ENCODE measurements at places on chromosomes 3 and 15. TPM values are rescaled to one million over a fixed set of nuclear protein-coding genes. Genes with fewer than 3 reads are reported as not detected.

Gene RBP2
- not detected for total RNA-seq

Gene CD200
- total RNA-seq = 0.44 TPM

Gene ONECUT1
- not detected for total RNA-seq

Gene THBS1
- 393 TPM for total RNA-seq

Gene CYP11A1
- total RNA-seq = not detected

GRCh38 chr3:165463531-165463930 lies 267.3 kb upstream of the SLITRK3 start:
- H3K36me3 ChIP-seq = no peaks in the 10 kb centered on the region
- H3K27ac ChIP-seq = no peak overlapping the region
- DNase-seq = no peak
- no peaks in the 10 kb centered on the region for H3K4me1 ChIP-seq

DNA sequence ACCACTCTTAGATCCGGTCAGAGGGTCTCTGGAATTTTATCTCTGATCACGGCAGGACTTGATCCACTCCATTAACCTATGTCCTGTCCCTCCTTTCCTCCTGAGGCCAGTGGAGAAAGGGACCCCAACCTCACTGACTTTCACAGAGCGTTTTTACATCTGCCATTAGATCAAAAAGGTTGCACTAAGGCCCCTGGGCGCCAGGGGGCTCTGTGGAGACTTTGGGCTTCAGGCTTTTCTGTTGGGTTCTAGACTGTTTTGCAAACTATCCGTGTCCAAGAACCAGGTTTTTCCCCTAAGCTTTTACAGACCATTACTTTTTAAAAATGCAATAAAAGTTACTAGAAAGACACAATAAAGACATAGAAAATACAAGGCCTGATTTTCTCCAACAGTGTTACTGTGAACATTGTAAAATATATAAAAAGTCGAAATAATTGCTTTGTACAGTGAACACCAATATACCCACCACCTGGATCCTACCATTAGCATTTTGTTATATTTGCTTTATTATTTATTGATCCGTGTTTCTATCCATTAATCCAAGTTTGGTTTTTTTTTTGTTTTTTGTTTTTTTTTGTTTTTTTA lies 159.7 kb downstream of the POLR2M start:
- H3K27ac ChIP-seq = no peak overlapping the region
- H3K27me3 ChIP-seq = no peaks in the 10 kb centered on the region
- no peaks in the 10 kb centered on the region for H3K36me3 ChIP-seq
- no peak overlapping the region for H3K4me3 ChIP-seq
- H3K4me1 ChIP-seq = peaks cover 7% of the 10 kb centered on the region

DNA sequence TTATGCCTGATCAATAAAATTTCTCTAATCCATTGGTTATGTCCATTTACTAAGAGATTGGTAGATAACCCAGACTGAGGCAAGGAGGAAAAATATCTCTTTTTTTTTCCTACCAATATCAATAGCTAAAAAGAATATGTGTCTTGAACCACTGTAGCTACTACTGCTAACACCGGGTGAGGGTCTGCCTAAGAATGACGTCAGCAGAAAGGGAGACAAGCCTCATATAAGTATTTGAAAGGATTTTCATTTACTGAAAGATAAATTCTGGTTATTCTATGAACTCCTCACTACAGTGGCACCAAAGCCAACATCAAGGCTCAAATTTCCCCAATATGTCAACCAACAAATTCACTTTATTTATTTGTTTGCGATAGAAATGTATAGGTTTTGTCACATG lies 389.0 kb upstream of the ALCAM start:
- no peak overlapping the region for H3K27ac ChIP-seq
- no peaks in the 10 kb centered on the region for H3K36me3 ChIP-seq
- H3K4me1 ChIP-seq = no peaks in the 10 kb centered on the region
- H3K27me3 ChIP-seq = no peaks in the 10 kb centered on the region
- DNase-seq = no peak
- H3K4me3 ChIP-seq = no peak overlapping the region

DNA sequence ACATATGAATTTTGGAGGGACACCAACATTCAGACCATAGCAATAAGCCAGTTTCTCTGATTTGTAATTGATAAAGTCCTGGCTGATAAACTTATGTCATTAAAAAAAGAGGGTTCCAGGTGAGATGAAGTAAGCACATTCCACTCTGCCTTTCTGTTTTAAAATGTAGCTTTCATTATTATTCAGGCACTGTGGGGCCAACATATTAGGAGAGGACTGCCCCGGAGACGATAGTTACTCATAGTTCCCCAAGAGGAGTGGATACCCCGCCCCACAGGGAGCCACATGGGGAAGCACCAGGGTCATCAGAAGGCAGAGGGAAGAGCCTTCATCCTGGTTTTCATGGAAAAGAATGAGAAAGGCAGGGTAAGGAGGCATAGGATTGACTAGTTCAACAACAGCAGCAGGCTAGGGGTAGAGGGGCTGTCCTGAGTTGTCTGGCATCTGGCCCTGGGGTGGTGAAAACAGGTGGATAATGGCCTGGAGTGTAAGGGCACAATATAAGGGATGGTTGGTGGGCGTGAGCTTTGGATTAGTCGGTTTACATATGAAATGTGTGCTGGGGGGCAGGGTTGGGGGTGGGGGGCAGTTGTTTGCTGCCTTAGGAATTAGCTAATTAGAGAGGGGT lies 78.7 kb upstream of the PROK2 start:
- peaks cover 87% of the 10 kb centered on the region for H3K27me3 ChIP-seq
- no peaks in the 10 kb centered on the region for H3K36me3 ChIP-seq
- H3K4me1 ChIP-seq = no peaks in the 10 kb centered on the region
- H3K4me3 ChIP-seq = no peak overlapping the region
- no peak for DNase-seq

GRCh38 chr3:56233742-56234141 lies 234.5 kb downstream of the ERC2 start:
- no peak overlapping the region for H3K27ac ChIP-seq
- no peak overlapping the region for H3K4me3 ChIP-seq
- H3K27me3 ChIP-seq = no peaks in the 10 kb centered on the region
- H3K4me1 ChIP-seq = no peaks in the 10 kb centered on the region
- H3K36me3 ChIP-seq = no peaks in the 10 kb centered on the region

GRCh38 chr15:81084716-81085115 lies 49.4 kb upstream of the CFAP161 start:
- peaks cover 6% of the 10 kb centered on the region for H3K27me3 ChIP-seq
- no peaks in the 10 kb centered on the region for H3K4me1 ChIP-seq
- H3K4me3 ChIP-seq = no peak overlapping the region
- H3K36me3 ChIP-seq = no peaks in the 10 kb centered on the region
- no peak for DNase-seq

GRCh38 chr3:168040607-168041208 lies 55.0 kb downstream of the GOLIM4 start:
- peaks cover 15% of the 10 kb centered on the region for H3K36me3 ChIP-seq
- no peak overlapping the region for H3K4me3 ChIP-seq
- no peaks in the 10 kb centered on the region for H3K27me3 ChIP-seq
- DNase-seq = peak; percentile 70

GRCh38 chr15:72340366-72340765 lies 20.4 kb upstream of the CELF6 start:
- H3K27me3 ChIP-seq = no peaks in the 10 kb centered on the region
- H3K4me1 ChIP-seq = peaks cover 13% of the 10 kb centered on the region
- no peak overlapping the region for H3K27ac ChIP-seq
- peaks cover 19% of the 10 kb centered on the region for H3K36me3 ChIP-seq
